Activated gamma-delta T cell treated with anti-CD3 and anti-CD28 coated beads, Interleukin-2, amount 50 U/mL, for 16 hours (primary cell): ENCODE measurements at places on chromosomes 5 and 9.

DNA sequence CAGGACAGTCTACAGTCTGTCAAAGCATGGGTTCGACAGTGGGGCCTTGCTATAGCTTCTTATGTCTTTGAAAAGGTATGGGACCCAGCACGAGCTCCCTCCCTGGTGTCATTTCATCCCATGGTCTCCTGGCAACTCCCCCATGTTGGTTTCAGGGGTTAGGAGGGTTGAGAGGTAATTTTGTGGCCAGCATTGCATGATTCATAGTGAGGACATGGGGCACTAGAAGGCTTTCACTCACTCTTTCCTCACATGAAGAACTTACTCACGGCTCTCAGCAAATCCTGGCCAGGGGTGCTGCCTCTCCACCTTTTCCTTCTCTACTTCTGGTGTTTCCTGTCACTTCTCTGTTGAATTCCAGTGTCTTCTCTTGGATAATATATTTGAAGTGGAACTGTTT lies 134.7 kb upstream of the TNPO1 start:
- no peak for DNase-seq

- DNase-seq: no peak
These were observed 26.8 kb downstream of the ITGA1 start for GRCh38 chr5:52814352-52815148.

GRCh38 chr5:80928073-80928472 lies 32.1 kb upstream of the RASGRF2 start:
- DNase-seq: no peak

- no peak for DNase-seq
These were observed 10.3 kb upstream of the QRFP start for GRCh38 chr9:130906735-130907416.

DNA sequence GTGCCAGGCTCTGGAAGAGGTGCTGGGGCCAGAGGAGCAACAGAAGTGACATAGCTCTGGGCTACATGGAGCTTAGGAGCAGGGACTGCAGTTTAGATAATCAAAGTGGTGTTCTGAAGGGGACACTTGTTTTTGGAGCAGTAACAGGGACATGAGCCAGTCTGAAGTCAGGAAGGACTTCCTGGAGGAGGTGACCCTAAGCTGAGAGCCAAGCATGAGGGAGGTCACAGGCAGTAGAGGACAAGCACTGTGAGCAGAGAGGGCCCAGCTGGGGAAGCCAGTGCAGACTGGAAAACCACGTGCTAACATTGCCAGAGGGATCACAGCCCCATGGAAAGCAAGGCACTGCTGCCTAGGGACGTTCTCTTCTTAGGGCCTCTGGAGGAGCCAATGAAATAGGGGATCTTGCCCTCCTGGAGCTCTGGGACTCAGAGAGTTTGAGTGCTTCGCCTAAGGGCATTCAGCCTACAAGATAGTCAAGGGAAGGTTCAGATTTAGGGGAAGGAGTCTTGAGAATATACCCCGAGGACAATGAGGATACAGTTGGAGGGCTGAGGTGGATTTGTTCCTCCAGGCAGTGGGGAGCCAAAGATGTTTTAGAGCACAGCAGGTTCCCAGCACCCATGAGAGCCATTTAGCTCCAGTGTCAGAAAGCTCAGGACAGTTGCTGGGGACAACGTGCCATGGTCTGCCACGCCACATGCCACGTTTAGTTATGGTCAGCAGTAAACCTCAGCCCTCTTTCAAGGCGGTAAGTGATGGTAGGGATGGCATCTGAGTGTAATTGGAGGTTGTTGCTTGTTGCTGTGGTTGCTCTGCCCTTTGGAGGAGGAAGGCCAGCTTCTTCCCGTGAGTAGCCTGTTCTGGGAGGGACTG lies 40.5 kb upstream of the SH3PXD2B start:
- no peak for DNase-seq

- no peak for DNase-seq
These were observed 28.8 kb downstream of the ADAMTSL2 start for GRCh38 chr9:133563291-133563796.

DNA sequence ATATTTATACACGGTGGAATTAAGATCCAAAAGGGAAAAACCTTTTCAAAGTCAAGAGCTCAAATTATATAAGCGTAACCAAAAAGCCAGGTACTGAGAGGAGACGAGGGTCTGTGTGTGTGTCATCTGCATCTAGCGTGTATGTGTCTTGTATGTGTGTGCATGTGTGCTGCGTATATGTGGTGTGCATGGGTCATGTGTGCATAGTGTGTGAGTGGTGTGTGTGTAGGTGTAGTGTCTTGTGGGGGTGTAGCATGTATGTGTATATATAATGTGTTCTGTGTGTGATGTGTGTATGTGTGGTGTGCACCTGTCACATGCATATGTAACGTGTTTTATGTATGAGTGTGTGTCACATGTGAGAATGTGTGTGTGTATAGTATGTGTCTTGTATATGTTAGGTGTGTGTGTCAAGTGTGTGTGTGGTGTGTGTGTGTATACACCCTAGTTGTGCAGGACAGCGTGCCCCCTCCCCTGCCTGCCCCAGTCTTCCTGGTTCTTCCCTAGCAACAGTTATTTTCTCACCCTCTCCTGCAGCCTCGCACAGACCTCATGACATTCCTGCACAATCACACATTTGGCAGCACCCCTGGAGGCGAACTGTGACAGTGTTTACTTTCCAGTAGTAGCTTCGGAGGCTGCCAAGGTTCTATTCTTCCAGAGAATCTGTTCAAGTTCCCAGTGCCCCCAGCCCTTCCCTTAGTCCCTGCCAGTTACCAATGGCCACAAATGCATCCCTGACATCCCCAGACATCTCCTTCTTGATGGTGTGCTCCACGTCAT lies 27.1 kb upstream of the TNIP1 start:
- no peak for DNase-seq

DNA sequence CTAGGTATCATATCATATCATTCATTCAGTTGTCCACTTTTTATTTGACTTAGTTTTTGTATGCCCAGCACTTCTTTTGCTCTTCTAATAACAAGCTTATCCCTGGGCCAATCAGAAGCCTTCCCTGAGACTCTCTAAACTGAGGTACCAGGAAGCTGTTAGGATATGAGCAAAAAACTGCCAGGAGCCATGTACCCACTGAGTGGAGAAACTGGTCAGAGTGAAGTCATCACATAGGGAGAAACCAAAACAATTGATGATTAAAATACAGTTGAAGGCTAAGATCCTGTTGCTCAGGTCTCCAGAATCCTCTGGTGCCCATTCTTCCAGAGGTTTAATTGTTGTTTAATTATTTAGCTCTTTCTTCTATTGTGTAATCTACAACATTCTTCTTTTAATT lies 120.2 kb downstream of the KIAA0825 start:
- no peak for DNase-seq

DNA sequence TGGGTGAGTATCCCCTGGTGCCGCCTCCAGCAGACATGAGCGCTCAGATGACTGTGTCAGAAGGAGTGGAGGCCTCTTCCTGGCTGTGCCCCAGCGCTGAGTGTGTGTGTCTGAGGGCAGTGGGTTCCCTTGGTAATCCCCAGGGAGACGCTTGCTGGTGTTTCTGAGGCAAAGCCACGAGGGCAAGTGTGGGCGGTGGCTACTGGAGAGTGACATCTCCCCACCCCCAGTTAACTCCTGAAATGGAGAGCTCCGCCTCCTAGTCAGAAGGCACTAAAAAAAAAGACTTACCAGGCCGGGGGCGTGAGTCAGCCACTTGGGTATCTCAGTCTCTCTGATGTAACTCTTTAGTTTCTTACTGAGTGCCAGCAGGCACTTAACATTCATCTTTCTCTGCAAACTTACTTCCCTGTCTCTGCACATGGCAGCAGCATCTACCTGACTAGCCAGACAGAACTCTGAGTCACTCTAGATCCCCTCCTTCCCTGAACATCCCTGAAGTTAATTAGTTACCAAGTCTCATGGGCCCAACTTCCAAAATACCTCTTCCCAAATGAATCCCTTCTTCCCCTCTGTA lies 19.3 kb downstream of the ORM2 start:
- DNase-seq: peak; percentile 64

DNA sequence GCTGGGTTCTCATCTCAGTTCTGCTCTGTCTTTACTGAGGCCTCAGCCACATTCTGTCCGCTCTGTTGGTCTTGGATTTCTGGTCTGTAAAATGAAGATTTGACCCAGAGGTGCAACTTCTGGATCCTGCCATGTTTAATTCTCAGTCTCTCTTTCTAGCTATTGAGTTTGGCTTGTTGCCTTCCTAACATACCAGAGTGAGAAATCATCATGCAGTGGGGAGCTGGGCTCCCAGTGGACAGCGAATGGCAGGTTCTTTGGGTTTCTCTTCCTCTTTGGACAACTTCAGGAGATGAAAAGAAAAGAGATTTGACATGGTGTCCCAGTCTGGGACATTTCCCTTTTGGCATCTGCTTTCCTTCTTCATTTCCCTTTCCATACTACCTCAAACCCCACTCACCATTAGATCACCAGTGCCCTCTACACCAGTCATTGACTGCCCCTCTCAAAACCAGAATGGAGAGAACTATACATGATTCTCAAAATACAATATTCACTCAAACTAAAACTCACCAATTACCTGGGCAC lies 334.7 kb downstream of the ACTL7B start:
- DNase-seq: no peak

DNA sequence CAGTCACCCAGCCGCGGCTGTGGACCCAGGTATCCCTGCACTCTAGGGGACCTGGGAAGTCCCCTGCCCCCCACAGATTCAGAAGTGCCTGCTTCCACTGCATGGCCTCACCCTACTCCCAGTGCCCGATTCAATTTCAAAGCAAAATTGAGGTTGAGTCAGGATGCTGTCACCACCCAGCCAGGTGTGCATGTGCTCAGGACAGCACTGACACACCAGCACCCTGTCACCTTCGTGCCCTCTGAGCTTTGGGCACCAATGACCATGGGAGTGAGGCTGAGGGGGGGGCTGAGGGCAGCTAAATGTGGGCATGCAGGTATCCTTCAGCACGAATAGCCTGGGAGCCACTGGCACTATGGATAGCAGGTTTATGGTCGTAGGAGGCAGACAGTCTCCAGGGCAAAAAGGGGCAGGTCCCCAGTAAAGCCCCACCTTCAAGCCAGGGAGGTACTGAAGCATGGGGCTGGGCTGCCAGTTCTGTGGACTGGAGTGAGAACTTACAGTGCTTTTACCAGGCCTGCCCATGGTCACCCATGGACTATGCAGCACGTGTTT lies 1151.6 kb upstream of the CDH6 start:
- DNase-seq: no peak

GRCh38 chr5:140801494-140801841 lies 611 bp downstream of the PCDHA3 start:
- no peak for DNase-seq

DNA sequence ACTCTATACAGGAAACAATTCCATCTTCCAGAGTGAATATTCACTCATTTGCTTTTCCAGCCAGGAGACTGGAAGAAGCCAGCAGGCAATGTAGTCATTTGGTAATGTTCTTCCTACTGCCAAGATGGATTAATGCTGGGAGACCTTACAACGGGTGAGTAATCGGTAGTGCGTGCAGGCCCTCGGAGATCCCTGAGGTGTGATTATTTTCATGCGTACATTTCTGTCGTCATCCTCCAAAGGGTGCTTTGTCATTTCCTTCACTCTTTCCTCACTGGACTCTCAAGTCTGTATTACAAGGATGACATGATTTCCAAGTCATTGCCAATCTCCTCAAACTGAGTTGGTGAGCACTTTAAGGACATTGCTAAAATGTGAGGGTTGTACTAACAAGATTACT lies 263.5 kb downstream of the CWC27 start:
- DNase-seq: no peak

GRCh38 chr5:42855811-42856210 lies 44.1 kb upstream of the SELENOP start:
- no peak for DNase-seq

GRCh38 chr5:127472700-127473099 lies 44.7 kb upstream of the PRRC1 start:
- DNase-seq: no peak

- DNase-seq: no peak
These were observed 269.6 kb downstream of the PBX3 start for GRCh38 chr9:126016579-126017290.

GRCh38 chr5:180463216-180463900 lies 30.8 kb upstream of the CNOT6 start:
- DNase-seq: no peak

- no peak for DNase-seq
These were observed 1166.5 kb upstream of the CDH18 start for GRCh38 chr5:21154526-21154925.

- DNase-seq: no peak
These were observed 16.8 kb upstream of the PCSK5 start for GRCh38 chr9:75873712-75874111.

DNA sequence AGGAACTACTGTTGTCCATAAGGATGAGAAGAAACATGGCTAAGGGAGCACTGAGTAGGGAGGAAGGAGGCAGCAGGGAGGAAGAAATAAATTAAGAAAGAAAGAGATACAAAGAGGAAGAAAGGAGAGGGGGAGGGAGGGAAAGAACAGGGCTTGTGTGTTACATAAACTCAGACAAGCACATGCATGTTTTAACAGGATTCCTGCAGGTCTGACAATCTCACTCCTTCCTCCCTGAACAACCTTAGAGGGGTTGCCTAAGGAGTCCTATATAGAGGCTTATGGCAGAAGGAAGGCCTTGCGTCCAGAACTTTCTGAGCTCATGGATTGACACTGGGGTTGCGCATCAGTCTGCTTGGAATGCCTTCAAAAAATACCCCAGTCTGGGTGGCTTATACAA lies 4.2 kb upstream of the KCNIP1 start:
- DNase-seq: no peak

DNA sequence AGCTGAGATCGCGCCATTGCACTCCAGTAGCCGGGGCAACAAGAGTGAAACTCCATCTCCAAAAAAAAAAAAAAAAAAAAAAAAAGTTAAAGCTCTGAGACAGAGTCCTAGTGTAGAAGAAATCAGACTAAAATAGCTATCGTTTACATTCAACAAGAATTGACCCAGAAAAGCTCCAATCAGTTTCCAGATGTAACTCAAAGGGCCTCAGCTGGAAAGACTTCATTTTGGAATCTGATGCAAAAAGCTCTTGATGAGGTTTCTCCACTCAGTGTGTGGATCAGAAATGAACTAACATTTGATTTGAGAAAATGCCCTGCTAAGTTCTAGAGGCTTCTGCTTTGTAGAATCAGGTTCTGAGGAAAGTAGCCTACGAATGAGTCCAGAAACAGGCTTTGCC lies 7.2 kb upstream of the C1QTNF2 start:
- no peak for DNase-seq

GRCh38 chr9:38192731-38193265 lies 123.8 kb upstream of the SHB start:
- no peak for DNase-seq

DNA sequence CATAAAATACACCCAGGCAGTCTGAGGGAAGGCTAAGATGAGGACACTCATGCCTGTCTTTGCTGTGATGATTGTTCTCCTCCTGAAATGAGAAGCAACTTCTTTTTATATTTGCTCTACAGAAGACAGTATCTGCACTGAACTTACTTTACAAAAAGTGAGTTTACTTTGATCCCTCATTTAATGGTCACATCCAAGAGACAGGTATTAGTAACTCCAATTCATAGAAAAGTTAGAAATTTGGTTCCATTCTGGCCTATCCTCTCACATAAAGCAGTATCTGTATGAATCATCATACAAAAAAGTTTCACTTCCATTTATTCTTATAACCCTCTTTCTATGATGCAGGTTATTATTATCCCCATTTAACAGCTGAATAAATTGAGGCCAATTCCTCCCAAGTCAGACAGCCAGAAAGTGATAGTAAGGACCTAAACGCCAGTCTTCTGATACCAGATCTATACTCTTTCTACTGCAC lies 15.2 kb downstream of the TSTD2 start:
- DNase-seq: no peak
